ENCODE measurements at places on chromosomes 2 and 18. TPM values are rescaled to one million over a fixed set of nuclear protein-coding genes. Genes with fewer than 3 reads are reported as not detected.

DNA sequence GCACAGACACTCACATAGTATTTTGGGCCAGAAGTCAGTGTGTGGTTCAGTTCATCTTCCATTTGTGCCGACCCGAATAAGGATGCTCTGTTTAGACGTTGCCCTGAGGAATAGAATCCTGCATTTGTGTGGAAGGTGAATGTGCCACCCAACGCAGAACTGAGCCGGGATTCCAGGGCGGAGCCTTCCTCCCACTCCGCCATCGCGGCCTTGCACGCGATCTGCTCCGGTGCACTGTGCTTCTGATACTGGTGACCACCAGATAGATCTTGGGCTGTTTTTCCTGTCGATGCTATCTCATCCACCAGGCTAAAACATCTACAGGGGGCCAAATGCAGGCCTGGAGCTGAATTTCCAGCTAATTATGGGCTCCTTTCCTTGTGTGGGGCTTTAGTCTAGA lies 29.6 kb upstream of the SNTG2 start:
- no peak for DNase-seq

DNA sequence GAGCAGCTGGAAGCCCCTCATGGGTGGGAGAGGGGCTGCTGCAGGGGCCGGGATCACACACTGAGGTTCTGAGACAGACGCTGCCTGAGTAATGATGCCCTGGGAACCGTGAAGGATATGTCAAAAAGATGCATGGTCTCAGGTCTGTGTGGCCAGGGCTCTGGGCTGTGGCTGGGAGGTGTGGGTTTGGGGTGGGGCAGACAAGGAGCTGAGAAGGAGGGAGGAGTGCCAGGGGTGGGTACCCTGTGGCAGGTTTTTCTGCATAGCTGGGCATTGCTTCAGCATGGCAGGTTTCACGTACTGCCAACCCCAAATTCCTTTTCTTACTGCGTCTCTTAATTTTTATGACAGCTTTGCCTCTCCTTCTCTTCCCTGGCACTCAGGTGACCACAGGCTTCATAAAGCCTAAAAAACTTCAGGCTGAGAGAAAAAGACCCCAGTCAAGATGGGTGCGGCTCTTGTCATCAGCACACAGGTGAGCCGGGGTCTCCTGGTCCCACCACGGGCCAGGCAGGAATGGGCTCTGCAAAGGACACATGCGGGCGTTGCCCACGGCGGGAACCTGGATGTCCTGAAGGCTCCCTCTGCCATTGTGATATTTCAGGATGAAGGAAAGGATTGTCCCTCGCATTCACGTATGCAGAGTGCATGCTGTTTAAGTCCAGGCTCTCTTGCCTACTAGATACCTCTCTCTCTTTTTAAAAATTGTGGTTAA lies 18.0 kb downstream of the MALL start:
- no peak for DNase-seq

GRCh38 chr2:226057914-226058313 lies 658.4 kb downstream of the NYAP2 start:
- no peak for DNase-seq

- no peak for DNase-seq
Measured at GRCh38 chr2:174571669-174572323, 25.8 kb downstream of the WIPF1 start.

- DNase-seq: no peak
Measured at GRCh38 chr18:23553887-23554286, 32.4 kb downstream of the NPC1 start.

GRCh38 chr2:33018271-33018670 lies 71.5 kb downstream of the LTBP1 start:
- DNase-seq: no peak

DNA sequence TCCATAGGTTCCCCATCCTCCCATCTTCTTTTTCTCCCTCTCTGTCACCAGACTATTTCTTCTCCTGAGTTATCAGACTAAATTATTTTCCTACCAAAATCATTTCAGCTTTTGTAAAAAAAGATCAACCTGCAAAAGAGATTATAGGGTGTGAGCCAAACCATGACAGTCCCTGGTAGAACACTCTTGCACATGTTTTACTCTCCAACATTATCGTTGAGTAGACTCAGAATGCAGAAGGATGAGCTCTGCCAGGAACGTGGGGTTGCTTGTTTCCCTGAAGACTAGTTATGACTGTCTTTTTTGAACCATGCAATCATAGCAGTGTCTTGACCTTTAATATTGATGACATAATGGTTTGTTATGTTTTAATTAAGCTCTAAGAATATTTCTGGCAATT lies 360.1 kb upstream of the VWC2L start:
- no peak for DNase-seq

GRCh38 chr18:31649978-31650719 lies 34.2 kb downstream of the B4GALT6 start:
- no peak for DNase-seq

- DNase-seq: peak; percentile 84
Measured at GRCh38 chr18:25164211-25164847, 187.6 kb downstream of the ZNF521 start.

DNA sequence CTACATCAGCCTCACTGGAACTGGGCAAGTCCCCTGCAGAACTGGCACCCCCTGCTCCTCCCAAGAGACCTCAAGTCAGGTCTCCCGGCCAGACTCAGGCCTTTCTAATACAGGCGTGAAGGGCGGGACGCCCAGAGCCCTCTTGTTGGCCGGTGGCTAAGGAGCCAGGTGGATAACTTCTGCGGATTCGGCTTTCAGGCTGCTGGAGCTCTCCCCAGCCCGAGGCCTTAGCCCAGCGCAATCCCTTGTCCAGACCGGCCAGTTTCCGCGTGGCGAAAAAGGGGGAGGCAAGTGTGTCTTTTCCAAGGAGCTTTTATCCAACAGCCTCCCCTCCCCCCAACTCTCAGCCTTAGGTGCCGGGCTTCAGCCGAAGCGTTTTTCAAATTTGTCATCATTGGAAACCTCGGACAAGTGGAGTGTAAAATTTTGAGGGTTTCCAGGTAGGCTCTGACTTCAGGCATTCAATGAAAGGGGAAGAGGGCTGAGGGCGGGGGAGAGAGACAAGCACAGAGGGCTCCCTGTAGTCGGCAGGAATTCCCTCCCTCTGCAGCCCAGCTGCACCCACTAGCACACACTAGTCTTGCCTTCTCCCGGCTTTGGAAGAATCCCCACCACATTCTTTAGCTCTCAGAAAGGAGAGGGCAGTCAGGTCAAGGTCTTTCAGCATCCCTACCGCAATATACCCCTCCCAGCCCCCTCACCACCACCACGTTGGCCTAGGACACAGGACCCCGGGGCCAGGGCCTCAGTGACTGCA lies 9.5 kb upstream of the SATB2 start:
- no peak for DNase-seq

GRCh38 chr2:103419506-103419905 lies 657.7 kb downstream of the TMEM182 start:
- DNase-seq: no peak

DNA sequence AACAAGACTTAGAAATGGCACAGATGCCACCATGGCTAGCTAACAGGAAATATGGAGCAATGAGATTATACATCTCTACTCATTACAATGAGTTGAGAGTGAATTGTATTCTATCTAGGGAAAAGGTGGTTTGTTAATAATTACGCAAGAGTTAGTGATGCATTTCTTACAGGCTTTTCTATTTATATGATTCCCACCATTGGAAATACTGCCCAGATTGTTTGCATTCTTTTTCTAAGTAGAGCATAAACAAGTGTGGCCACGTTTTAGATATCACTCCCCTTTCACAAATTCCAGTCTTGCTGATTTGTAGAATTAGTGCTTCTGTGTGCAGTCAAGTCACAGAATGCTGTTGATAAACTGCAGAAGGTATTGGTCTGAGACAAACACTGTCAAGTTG lies 56.6 kb downstream of the ZNF804A start:
- DNase-seq: no peak

DNA sequence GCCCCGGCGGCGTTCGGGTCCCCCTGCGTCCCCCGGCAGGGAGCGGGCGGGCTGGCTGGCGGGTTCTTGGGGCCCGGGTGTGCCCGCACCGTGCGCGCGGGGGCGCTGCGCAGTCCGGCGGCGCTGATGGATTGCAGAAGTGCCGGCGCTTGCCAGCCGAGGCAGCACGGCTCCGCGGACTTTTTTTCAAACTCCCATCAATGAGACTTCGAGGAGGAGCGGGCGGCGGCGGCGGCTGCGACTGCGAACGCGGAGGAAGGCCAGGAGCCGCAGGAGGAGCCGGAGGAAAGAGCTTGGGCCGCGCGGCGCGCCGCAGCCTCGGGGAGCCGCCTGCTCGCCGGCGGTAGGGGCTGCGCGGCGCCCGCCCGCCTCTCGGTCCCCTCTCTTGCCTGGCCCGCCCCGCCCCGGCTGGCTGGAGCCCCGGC lies at the start of gene GLI2:
Gene GLI2, plus strand, starts transcription at position 123 of the 425 bp plus-strand sequence. CDS start 61,453 bp downstream, outside the sequence.
- DNase-seq: peak; percentile 29

Gene ACKR3
- total RNA-seq: not detected

Gene KIF5C
- total RNA-seq: 9.3 TPM

Gene ATG4B
- total RNA-seq: 118 TPM

Gene TUBA3E
- not detected for total RNA-seq

Gene TSPYL6
- total RNA-seq: not detected

Gene EPB41L3
- total RNA-seq: not detected

Gene CHRND
- not detected for total RNA-seq

Gene CASP10
- total RNA-seq: 2.8 TPM

Gene GREB1
- total RNA-seq: 14.7 TPM

Measured in G401 (cell line).